ELR (cell line): ENCODE measurements at places on chromosomes 16 and 17.

DNA sequence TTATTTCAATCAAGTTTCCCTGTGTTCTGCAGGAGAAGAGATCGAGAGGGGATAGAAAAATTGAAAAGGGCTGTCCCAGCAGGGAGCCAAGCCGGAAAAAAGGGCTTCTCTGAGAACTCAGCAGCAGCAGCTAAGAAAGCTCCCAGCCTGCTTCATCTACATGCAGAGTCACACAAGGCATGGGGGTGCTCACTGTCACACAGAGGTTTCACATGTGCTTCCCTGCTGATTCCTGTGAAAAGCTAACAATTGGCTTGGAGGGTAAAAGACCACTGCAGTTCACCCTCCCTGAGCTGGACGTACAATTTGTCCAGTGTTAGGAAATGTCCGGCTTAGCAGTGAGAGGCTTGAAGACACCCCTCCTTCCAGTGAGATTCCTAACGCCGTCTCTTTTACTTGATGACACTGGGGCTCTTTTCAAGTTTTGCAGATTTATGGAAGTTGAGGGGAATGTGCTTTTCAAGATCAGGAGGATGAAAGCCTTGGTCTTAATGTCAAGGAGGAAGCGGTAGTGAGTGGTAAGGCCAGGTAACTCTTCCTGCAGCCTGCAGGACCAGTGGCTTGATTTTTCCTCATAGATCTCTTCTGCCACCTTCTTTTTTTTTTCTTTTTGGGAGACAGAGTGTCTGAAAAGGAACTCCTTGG lies 85.6 kb downstream of the WNT3 start:
- DNase-seq, result no peak

DNA sequence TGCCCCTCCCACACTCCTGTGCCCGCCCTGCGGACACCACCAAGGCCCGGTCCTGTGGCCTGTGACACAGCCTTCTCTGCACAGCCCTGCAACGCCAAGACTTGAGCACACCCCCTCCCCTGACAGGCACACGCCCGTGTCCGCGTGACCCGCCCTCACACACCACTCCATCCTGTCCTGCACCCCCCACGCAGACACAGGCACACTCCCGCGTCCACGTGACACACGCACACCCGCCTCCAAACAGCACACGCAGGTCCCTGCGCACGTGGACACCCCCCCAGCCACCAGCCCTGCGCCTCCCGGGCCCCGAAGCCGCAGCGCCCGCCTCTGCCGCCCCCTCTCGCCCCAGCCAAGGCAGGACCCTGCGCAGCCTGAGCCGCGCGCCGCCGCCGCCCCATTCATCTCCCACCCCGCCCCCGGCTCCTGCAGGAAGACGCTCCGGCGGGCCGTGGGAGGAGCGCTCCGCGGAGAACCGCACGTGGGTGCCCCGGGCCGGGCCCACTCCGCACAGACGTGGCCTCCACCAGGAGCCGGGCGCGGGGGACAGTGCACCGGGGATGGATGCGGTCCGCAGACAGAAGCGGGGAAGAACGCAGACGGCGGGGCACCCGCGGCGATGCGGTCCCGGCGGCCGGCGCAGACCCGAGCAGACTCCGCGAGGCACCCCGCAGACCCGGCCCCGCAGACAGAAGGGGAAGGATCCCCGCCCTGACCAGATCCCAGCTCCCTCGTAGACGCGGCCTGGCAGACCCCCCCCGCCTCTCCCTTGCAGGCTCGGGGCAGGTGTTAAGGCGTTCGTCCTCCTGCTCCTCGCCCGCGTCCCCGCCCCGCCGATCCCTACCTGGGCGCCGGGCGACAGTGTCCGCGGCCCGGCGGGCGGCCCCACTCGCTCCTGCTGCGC lies 506 bp downstream of the CAMKK1 start:
- peak; percentile 80 for DNase-seq

- DNase-seq, result no peak
Measured at GRCh38 chr16:69501956-69502745, 63.6 kb upstream of the NFAT5 start.

- no peak for DNase-seq
Measured at GRCh38 chr16:1993731-1994131, 4.0 kb downstream of the SYNGR3 start.

DNA sequence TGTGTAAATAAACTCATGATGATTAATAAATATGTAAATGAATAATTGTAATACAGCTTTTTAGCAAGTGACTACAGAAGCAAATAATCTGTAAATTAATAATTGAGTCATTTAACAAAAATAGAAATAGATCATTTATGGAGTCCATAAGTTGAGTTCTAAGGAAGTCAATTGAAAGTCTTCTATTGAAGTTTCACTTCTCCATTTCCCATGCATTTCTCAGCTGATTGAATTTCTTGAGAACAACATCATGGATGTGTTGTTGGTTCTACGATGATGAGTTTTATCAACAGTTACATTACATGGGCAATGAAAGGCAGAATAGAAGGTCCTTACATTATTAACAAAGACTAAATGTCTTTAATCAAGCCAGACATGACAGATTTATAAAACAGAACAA lies 290.4 kb downstream of the MAP2K6 start:
- no peak for DNase-seq

DNA sequence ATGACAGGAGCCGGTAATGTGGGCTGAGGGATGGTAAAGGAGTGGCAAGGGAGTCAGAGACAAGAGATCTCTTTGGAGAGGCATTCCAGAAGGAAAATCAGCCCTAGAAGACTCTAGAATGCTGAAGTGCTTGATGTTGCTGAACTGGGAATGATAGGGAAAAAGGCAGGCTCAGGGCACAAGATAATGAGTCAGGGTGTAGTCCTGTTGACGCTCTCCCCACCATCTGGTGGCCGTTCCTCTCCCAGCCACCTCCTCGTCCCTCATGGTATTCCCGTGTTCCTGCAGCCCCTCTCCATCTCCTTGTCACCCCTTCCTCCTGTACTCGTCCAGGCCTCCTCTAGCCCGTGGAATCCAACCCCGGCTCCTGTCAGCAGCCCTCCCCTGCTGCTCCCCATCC lies 11.1 kb upstream of the ALDOA start:
- peak; percentile 60 for DNase-seq

- DNase-seq, result no peak
Measured at GRCh38 chr16:78490431-78490830, 391.0 kb downstream of the WWOX start.

DNA sequence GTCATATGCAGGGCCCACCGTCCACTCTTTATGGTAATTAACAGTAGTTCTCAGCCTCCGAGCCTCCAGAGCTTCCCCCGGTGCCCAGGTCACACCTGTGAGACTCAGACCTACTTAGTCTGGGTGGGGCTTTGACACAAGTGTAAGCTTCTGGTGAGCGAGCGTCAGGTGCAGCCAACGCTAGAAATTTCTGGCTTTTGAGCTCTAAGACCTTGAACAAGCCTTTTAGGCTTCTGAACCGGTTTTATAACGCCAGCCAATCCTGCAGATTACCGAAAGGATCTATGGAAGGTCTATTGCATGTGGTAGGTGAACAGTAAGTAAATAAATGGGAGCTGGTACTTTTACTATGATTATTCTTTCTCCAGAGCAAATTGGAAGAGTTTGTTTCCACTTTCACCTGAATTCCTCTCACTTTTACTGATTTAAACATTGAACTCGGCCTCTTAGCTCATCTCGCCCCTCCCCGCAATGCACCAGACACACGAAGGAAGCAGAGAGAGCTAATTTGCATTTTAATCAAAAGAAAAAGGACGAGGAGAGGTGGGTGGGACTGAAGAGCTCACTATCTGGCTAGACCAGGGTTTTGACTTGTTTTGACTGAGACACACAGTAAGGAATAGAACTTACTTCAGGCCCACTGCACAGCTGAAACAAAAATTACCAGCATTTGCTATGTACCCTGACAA lies 47.1 kb downstream of the ABAT start:
- no peak for DNase-seq

DNA sequence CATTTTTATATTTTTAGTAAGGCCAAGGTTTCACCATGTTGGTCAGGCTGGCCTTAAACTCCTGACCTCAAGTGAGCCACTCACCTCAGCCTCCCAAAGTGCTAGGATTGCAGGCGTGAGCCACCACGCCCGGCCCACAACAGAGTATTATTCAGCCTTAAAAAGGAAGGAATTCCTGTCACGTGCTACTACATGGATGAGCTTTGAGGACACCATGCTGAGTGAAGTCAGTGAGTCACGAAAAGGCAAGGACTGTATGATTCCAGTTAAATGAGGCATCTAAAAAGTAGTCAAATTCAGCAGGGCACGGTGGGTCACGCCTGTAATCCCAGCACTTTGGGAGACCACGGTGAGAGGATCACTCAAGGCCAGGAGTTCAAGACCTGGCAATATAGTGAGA lies 9.7 kb downstream of the CSF3 start:
- DNase-seq, result peak; percentile 97

DNA sequence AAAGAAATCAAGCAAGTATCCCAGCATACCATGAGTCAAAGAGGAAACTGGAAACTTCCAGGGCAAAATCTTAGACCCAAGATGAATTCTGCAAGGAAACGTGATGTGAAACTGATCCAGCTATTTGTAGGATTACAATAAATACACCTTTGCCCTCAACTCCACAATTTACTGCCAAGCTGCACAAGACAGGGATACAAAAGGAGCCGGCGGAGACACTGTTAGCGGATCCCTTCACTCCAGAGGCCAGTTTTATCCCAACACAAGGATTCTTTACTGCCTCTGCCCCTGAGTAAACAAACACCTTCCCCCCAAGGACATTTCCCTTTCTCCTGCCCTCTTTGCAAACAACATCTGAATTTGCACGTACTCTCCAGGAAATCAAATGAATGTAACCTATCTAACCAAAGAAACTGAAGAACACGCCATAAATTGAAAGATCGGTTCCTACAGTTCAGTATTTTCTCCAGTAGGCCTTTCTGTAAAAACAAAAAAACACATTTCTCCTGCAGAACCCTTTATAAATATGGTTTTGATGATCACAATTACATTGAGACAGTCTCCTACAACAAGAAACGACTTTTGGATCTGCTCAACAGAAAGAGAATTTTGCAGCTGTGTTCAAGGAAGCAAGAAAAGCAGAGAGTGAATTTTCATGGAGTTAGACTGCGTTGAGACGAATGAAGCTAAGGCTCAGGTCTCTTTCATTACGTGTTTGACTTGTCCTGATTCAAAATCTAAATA lies 1.4 kb upstream of the CBX2 start:
- no peak for DNase-seq

DNA sequence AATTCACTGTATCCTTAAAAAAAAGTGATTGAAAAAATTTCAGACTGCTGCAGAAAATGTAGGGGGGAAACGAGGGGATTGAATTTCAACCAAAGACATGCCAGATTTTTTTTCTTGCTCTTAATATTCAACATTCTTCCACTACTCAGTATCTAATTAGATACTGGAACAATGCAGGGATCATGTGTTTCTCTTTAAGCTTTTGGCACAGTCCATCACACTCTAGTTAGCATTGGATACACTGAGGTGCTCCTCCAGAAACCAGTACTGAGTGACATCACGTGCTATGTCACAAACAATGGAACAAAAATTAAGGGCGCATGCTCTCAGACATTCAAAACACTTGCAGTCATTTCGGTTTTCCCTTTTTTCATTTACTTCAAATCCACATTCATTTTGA lies 298.6 kb upstream of the PSMD7 start:
- DNase-seq, result no peak

GRCh38 chr16:30605158-30605557 lies 5.0 kb downstream of the ZNF689 start:
- DNase-seq, result no peak

- DNase-seq, result no peak
Measured at GRCh38 chr17:49783791-49784190, 4.7 kb upstream of the KAT7 start.

DNA sequence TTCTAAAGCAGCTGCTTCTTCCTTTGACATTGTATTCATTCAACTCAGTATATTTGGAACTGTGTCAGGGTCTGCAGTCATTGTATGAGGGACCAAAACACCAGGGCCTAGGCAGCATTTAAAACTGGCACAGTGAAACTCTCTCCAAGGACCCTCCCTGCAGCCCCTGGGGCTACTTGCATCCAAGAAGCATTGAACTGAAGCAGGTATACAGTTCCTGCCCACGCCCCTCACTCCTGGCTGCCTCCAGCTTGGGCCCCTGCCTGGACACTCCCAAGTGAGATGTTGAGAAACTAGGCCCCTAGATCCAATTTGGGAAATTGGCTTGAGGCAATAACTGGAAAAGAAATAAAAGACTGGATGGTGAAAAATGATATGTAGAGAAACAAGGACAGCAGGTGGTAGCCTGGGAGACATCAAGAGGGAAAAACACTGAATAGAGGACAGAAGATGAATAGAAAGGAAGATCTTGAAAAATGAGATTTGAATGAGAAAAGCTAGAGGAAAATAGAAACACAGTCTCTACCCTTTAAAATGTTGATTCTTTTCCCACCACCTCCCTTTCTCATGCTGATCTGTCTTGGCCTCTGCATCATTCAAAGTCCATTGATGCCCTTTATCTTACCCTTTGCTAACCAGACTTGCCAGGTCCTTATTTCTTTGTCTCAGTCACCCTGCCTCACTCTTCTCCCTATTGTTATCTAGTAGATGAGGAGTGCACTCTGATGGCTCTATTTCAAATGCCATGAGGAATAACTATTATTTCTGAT lies 368.8 kb upstream of the CDH8 start:
- DNase-seq, result no peak

DNA sequence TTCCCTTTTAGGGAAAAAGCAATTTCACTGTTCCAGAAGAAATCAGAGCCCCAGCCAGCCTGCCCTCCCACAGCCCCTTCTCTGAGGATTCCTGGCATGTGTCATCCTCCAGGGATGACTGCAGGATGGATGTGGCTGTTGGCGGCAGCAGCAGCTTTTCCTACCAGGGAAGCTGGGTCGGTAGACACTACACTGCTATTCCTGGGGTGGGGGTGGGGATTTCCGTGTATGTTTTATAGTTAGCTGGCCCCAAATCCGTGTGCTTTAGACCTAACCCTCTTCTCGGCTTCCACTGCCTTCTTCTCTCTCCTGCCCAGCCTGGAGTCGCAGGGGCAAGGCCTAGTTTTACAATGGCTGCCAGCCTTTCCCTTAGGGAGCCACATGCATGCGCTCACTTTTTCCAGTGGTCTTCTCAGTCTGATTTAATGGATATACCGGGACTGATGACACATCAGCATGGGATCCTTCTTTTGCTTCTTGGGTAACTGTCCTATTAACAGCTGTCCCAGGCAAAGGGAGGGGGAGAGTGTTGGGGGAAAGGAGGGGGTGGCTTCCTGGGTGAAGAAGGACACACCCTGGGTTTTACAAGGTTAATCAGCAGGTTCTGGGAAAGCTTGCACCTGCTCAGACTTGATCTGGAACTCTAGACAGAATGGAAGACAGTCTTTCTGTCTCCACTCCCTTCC lies 2.7 kb upstream of the NFE2L1 start:
- peak; percentile 39 for DNase-seq
